ENCODE measurements at places on chromosomes 7 and 10.

DNA sequence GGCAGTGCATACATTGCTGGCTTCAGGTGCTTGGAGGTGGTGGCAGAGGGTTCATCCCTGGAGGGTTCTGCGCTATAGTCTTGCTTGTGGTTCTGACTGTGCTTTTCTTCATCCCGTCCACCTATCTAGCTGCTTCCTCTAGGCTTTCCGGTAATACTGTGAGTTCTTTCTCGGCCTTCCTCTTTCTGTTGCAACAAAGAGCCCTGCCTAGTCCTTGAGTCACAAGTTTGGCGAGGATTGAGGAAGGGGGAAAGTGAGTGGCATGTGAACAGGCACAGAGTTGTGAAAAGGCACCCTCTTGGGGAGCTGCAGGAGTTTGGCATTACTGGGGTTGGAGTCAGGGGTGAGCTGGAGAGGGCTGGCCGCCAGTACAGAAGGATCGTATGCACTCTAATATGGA lies 123.0 kb downstream of the SH2D4B start:
- DNase-seq: no peak

- no peak for DNase-seq
Measured at GRCh38 chr7:132309102-132309805, 267.0 kb downstream of the PLXNA4 start.

- DNase-seq: no peak
Measured at GRCh38 chr7:3128857-3129490, 85.3 kb upstream of the CARD11 start.

DNA sequence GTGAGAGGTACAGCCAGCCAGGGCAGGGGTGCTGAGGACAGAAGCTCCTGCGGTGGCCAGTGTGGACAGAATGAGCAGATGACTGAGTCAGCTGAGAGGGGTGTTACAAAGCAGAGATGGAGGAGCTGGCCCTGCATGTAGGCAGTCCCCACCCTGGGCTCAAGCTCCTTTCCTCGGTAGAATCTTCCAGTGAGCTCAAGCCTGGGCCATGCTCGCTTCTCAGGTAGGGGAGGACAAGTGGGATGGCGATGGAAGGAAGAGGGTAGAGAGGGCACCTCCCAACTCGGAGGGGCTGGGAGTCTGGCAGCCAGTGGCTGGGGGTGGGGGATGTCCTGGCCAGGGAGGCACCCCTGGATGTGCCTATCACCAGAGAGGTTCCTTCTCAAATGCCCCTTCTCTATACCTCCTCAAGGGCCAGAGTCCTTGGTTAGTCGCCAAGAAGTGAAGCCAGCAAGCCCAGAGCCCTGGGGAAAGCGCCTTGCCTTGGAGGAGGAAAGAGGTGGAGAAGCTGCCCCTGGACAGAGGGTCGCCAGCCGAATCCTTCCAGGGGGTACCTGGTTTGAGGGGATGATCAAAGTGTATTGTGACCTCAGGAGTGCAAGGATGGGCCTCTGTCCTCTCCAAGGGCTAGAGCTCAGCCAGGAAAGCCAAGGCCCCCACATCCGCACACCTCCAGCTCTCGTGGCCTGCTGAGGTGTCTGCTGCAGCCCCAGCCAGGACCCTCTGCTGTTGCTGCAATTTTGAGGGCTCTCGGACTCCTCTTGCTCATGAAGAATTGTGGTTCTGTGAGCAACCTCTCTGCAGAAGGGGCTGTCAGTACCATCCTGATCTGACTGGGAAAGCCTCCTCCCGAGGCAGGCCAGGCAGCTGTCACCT lies 88.6 kb upstream of the MACROH2A2 start:
- DNase-seq: no peak

DNA sequence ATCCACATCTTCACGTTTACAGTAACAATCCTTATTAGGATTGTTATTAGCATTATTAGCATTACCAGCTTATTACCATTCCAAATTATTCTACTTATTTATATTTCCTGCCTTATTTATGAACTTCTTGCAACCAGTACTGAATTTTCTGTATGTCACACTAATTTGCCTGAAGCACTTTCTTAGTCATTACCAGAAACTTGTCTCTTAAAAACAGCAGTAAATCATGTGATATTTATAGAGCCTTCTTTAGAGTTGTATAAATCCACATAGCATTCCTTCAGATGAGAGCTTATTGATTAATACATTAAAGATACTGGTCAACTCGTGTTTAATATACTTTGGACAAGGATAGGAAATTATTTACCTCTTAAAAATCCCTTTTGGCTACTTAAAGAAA lies 618.6 kb downstream of the SUGCT start:
- no peak for DNase-seq

DNA sequence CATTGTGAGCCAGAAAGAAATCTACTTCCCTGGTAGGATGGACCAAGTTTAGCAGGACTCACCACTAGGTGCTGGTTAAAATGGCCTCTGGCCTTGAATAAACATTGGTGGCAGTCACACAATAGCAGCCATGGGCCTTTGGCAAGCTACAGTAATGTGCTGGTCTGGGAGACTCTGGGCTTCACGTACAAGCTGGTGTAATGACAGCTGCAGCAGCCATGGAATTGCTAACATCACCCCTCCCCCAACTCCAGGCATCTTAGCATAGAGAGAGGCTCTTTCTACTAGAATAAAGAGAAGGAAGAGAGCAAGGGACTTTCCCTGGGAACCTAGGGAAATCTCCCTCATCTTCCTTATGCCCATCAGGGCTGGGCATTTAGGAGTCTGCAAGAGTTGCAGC lies 205.1 kb upstream of the SEMA3A start:
- no peak for DNase-seq

DNA sequence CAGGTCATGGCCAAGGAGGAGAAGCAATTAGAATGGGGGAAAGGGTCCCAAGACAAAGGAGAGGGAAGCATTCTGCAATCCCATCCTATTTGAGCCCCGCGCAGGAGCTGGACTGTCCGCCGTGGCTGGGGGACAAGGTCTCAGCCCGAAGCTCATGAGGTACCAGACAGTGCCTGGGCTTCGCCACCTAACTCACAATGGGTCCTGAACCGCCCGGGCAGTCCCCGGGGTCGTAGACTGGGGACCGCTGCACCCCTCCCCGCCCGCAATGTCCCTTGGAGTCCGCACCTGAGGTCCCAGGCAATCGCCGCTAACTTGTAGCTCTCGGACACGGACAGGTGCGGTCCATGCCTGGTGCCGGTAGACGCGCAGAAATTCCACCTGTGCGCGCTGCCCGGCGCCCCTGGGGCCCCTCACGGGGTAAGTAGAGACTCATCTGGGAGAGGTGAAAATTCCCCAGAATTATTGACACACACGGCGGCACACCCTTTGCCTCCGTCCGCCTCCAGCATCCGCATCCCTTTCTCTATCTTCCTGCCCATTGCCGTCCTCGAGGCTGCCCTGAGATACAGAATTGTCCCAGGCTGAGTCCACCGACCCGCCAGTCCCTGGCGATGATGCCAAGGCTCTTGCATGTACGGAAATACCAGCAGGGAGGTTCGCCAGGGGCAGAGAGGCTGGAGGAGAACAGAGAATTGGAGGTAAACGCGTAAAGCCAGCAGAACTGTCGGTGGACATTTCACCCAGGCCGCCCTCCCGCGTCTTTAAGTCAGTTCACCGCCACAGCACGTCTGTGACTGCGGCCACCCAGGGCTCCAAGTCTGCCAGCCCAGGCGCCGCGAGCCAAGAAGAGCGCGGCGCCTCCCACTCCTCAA lies 1.8 kb downstream of the CHRM2 start:
- DNase-seq: no peak

DNA sequence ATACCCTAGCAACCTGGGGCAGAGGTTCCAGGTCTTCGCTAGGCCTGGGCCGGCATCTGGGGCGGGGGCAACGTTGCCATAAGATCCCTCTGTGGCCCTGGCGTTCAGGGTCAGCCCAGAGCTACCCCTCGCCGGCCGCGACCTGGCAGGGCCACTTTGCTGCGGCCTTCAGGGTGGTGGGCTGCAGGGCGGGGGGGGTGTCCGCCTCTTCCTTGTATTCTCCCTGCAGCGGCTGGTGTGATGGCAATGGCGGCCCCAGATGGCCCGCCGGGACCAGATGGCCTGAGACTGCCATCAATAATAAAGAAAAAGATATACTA lies 539.2 kb upstream of the POT1 start:
- DNase-seq: no peak

GRCh38 chr7:27254625-27255024 lies 12.0 kb downstream of the EVX1 start:
- no peak for DNase-seq

DNA sequence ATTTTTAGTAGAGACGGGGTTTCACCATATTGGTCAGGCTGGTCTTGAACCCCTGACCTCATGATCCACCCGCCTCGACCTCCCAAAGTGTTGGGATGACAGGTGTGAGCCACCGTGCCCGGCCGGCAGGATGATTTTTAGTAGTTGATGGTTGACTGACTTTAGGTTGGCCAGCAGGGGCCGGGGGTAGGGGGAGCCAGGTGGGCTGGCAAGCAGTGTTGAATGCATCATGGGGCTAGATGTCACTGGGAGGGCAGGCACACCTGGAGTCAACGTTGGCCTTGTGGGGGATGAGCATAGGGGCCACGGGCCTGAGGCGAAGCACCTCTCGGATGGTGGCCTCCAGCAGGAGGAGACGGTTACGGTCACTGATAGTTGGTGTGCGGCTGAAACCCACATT lies 5.0 kb downstream of the CYP17A1 start:
- no peak for DNase-seq

- no peak for DNase-seq
Measured at GRCh38 chr7:111183321-111183720, 92.4 kb downstream of the LRRN3 start.

- DNase-seq: no peak
Measured at GRCh38 chr7:121862591-121862990, 10.4 kb upstream of the PTPRZ1 start.

GRCh38 chr10:70677620-70678249 lies 5.4 kb downstream of the ADAMTS14 start:
- no peak for DNase-seq

DNA sequence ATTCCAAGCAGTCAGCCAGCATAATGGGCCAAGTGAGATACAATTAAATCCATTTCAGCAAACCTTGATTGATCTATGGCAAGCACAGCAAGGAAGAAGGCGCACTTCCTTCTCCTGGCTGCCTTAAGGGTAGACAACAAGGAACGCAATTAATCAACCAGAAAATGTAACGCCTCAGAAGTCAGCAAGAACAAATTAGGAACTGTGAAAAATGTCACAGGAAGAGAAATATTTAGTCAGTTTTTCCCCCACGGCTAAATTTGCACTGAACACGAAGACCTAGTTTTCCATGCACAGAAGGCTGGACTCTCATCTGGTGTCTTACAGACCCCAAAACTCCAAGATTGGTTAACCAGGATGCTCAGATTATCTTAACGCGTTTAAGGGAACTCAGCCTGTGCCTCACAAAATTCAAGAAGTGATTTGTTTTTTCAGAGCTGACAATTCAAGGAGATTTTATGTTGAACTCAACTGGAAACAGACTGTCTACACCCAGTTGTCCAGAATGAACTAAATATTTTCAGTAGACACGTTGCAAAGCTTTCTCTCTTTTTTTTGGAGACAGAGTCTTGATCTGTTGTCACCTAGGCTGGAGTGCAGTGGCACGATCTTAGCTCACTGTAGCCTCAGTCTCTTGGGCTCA lies 14.2 kb downstream of the SNX8 start:
- peak; percentile 49 for DNase-seq

- no peak for DNase-seq
Measured at GRCh38 chr10:69061305-69062161, 26.4 kb upstream of the SRGN start.

- no peak for DNase-seq
Measured at GRCh38 chr10:117363028-117363427, 12.2 kb downstream of the PDZD8 start.

DNA sequence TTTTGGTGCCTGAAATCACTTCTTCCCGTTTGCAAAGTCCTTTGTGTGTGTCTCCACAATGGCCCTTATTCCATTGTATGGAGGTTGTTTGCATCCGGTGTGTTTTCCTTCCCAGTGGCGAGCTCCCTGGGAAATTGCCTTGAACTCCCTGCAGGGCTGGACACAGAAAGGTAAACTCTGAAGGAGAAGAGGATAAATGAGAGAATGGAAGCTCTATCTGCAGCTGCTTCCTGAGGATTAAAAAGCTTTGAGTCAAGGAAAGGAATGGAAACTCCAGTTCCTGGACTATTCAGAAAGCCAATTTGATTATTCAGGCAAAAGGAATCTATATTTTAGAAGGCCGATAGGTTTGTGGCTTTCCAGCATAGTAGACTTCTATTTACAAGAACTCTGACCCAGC lies 4.4 kb upstream of the GRK5 start:
- DNase-seq: no peak

GRCh38 chr7:2982831-2983230 lies 60.8 kb downstream of the CARD11 start:
- DNase-seq: peak; percentile 30

- DNase-seq: no peak
Measured at GRCh38 chr10:58585435-58585834, 72.8 kb downstream of the BICC1 start.

DNA sequence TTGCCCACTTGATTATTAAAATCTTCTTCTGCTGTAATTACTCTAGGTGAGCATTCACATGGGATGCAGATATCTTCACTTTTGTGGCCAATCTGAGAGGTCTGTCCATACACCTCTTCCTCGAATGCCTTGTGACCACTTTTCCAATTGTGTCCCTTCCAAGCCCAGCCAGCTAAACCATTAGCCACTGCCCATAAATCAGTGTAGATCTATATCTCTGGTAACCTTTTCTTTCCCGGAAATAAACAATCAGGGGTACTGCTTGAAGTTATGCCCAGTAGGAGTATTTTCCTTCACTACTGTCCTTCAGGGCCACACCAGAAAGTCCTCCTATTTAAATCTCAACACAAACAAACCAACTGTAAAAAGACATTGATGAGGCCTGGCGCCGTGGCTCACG lies 104.6 kb upstream of the KCNMA1 start:
- DNase-seq: no peak

DNA sequence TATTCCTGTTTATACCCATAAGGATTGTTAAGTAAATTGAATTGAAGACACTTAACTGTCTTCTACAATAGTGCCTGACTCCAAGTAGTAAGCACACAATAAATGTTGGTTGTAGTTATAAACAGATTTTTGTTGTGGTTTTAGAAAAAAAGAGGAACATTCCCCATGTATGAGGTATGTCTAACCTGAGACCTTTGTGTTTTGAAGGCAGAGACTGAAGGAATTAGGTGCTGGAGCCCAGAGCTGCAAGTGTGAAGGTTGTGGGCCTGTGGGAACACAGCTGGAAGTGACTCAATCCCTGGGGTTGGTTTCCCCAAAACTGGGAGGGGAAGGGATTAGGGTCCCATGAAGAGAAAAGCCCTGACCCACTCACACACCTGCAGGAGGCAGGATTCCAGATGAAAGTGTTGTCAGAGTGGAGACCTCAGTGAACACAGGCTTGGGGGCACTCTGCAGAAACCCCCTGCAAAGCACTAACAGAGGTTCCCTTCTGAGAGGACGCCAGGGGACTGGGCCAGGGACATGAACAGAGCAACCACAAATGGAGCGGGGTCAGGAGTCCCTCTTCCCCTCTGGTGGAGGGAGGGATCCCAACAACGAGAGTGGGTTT lies 265.1 kb upstream of the KLF14 start:
- DNase-seq: no peak

- DNase-seq: no peak
Measured at GRCh38 chr10:86200269-86200668, 166.3 kb downstream of the GRID1 start.

- DNase-seq: no peak
Measured at GRCh38 chr7:31432836-31433340, 81.0 kb upstream of the ITPRID1 start.
